ENCODE measurements at places on chromosomes 12 and 14.

DNA sequence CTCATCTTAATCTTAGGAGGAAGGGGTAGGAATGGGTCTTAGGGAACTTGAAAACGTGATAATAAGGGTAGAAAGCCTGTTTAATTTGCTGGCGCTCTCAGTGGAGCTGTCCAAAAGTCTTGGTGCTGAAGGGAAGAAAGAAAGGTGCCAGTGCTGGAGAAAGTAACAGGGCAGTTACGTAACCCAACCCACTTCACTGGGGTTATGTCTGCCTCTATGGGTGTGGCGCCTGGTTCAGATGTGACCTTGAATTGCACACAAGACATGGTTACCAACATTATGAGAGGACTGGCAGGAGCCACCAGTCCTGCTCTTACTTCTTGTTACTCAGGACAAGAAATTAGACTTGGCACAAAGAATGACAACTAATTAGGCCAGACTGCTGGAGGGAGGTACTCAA lies 18.6 kb upstream of the GPATCH2L start:
- DNase-seq, result no peak

GRCh38 chr12:72502546-72502945 lies 230.4 kb downstream of the TRHDE start:
- no peak for DNase-seq

DNA sequence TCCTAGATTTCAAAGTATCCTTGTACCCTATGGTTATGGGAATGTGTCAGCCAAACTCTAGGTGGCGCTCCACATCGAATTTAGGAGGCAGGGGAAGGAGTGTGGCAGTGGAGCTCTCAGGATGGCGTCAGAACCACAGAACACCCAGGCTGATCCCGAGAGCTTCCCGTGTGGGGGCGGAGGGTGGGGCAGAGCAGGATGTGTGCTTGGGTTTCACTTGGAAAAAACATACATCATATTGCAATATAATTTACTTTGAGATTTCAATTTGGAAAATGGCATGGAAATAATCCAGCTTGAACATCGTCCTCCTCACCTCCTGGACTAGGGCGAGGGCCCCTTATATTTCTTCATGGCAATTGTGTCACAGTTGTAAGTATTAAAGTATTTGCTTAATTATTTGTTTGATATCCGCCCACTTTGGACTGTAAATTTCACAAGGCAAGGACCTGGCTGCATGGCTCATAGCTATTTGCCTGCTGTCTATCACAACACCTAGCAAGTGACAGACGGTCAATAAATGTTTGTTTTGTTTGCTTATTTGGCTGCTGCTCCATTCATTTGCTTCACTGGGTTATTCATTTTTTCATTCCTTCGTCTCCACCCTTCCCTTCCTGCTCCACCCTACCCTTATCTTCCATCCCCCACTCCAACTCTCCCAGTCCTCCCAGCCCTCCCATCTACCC lies 221.5 kb upstream of the HMGA2 start:
- DNase-seq, result no peak

- no peak for DNase-seq
Observed at GRCh38 chr12:116777245-116777644, 39.1 kb downstream of the RNFT2 start.

GRCh38 chr14:20550926-20551325 lies 9.9 kb downstream of the RNASE9 start:
- DNase-seq, result no peak

- DNase-seq, result no peak
Observed at GRCh38 chr14:31660191-31660590, 99.0 kb downstream of the NUBPL start.

GRCh38 chr14:50607181-50607580 lies 47.2 kb downstream of the ATL1 start:
- no peak for DNase-seq
